ENCODE measurements at places on chromosomes 4 and X.

GRCh38 chr4:110250023-110250387, 51.6 kb upstream of the ELOVL6 start:
- DNase-seq: no peak

DNA sequence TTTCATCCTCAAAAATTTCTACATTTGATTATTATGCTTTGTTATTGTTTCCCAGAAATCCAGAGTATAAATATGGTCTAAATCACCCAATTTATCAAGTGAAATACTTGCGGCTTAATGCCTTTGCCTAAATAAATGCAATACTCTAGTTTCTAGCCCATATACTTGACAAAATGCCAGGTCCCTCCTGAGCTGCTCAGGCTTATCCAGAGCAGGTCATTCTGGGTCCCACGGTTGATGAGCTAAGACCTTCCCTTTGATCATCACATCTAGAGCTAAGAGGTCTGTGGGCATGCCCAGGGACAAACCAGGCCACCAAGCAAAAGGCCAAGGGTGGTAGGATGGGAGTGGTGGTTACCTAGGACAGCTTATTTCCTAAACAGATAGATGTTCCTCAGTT, 180.1 kb downstream of the SMIM20 start:
- no peak for DNase-seq

DNA sequence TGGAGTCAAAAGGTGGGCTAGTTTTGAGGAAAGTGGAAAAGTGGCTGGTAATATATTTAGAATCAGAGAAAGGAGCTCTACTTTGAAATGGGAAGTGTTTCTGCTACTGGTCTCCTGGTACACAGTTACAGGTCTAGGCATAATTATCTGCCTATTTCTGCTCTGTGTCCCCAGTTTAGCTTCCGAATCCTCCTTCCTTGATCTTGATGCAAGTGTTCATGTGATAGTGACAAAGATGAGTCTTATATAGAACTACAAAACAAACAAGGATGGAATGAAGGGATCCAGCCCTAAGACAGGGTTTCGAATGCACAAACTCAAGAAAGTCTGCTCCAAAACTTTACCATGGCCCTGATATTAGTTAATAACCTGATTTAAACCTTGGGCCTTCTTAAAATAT, 580.2 kb downstream of the INPP4B start:
- DNase-seq: no peak

GRCh38 chrX:20284992-20285391, 18.3 kb upstream of the RPS6KA3 start:
- DNase-seq: no peak

DNA sequence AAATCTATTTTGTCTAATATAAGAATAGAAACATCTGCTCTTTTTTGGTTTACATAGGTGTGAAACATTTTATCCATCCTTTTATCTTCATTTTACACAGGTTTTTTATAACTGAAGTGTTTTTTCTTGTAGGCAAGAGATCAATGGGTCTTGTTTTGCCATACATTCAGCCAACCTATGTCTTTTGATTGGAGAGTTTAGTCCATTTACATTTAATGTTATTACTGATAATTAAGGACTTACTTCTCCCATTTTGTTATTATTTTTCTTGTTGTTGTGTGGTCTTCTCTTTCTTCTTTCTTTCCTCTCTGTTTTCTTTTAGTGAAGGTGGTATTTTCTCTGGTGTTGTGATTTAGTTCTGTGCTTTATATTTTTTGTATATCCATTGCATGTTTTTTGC, 785.3 kb downstream of the ARAP2 start:
- DNase-seq: no peak

All from astrocyte of the spinal cord (primary cell).